ENCODE measurements at places on chromosomes 2 and 18. TPM values are rescaled to one million over a fixed set of nuclear protein-coding genes. Genes with fewer than 3 reads are reported as not detected.

DNA sequence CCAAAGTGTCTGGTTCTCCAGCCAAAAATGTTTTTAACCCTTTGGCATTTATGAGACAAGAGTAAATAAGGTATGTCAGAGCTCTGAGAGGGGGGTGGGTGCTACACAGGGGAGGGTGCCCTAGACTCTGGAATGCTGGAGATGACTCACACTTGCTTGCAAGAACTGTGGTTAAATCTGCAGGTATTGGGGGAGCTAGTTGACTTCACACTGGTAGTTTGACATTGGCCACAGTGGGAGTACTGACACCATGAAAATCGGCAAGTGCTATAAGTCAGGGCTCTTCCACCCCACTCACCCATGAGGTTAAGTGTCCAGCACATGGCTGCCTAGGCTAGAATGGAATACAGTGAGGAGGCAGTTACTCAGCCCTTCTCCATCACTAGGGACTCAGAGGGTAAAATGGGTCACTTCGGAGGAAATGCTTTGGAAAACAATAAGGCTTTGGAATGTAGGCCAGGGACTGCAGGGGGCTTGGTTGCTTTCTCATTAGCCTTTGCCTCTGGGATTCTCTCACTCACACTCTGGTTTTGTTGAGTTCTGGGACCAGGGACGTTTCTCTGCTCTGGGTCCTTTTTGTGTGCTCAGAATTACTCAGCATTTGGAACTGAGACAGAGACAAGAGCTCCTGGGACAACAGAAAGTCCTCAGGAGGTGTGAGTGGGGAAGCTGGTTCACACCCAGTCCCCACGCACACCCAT is 91.6 kb downstream of the ACKR3 start:
- DNase-seq = no peak

GRCh38 chr2:148981324-148981723 is 57.2 kb upstream of the LYPD6B start:
- no peak for DNase-seq

DNA sequence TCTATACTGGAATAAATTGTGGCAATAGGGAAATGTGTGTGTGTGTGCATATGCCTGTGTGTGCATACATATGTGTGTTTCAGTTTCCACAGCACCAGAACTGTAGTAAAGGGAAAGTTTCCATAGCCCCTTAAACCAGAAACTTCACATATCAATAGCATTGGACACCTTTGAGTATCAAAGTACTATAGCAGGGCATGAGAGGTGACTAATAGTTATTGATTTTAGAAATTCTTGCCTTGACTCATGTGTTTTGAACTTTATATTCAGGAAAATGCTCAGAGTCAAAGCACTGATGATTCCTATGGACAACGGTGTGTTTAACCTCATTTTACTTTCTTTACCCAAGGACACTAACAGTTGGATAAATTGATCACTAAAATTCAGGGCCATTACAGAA is 50.0 kb downstream of the SLC9A2 start:
- no peak for DNase-seq

DNA sequence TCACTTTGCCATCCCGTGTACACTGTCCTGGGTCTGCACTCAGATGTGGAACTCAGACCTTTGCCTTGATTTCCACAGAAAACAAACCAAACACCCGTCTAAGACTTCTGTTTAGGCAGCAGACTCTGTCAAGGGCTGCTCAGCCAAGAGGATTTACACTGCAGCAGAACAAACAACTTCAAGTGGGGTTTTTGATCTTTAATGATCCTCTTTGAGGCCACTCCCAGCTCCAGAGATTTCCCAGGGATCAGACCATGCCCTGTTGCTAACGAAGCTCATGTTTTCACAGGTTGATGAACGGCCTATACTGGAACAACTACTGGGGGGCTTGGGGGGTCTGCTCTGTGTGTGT is 52.5 kb upstream of the LGALSL start:
- DNase-seq = no peak

GRCh38 chr2:158778243-158778642 is 16.9 kb upstream of the DAPL1 start:
- no peak for DNase-seq

GRCh38 chr2:241811201-241811951 is 2.4 kb downstream of the NEU4 start:
- peak; percentile 80 for DNase-seq

- no peak for DNase-seq
Observed at GRCh38 chr2:62928015-62928414, 122.6 kb upstream of the OTX1 start.

- DNase-seq = no peak
Observed at GRCh38 chr2:121599963-121600651, 49.2 kb downstream of the CLASP1 start.

DNA sequence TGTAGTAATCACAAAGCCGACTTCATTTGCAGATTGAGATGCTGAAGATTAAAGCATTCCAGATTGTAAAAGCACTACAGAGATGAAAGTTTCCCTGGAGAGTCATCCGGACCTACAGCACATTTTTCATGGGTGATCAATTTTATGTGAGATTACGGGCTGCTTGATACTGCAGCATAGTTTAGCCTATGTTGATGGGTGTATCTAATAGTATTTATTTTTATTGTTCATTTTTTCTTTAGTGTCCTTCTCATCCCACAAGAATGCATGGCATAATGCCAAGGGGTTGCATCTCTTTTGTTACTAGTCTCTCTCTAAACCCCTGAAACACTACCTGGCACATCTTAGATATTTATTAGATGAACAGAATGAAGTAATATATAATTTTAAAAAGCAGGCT is 240.4 kb downstream of the MBD2 start:
- DNase-seq = no peak

DNA sequence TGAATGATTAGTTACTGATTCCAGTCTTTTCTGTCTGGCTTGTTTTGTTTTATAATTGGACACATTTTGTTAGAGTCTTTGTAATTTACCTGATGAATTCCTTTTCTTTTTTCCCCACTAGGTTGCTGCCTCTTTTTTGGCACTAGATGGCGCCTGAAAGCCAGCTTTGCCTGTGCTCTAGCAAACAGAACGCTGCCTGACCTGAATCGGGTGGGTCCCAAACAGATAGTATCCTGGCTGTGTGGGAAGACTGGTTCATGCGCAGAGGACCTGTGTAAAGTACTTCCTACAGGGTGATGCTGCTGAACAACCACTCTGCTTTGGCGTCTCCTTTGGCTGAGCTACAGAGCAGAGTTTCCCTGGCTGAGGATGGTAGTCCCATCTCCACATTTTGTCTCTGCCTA is 288.2 kb downstream of the IKZF2 start:
- no peak for DNase-seq

GRCh38 chr18:37447962-37448888 is 117.4 kb downstream of the CELF4 start:
- no peak for DNase-seq

- DNase-seq = no peak
Observed at GRCh38 chr2:36820942-36821605, 124.6 kb downstream of the VIT start.

GRCh38 chr2:205280596-205281236 is 401.6 kb upstream of the NRP2 start:
- no peak for DNase-seq

- no peak for DNase-seq
Observed at GRCh38 chr2:190804182-190804795, 76.3 kb upstream of the GLS start.

DNA sequence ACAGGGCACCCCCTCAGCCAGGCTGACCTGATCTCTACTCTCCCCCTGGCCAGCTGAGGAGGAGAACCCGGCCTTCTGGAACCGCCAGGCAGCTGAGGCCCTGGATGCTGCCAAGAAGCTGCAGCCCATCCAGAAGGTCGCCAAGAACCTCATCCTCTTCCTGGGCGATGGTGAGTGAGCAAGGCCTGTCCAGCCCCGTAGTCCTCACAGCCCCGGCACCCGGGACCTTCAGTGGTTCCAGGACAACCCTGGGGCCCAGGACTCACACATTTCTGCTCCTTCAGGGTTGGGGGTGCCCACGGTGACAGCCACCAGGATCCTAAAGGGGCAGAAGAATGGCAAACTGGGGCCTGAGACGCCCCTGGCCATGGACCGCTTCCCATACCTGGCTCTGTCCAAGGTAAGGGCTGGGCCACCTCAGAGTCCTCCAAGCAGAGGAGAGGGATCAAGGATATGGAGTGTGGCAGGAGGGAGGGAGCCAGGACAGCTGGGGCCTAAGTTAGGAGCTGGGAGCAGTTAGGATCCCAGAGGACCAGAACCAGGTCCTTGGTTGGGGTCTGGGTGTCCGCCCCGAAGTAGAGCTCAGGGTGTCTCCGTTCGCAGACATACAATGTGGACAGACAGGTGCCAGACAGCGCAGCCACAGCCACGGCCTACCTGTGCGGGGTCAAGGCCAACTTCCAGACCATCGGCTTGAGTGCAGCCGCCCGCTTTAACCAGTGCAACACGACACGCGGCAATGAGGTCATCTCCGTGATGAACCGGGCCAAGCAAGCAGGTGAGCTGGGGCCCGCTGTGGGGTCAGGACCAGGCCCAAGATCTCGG is 555 bp downstream of the ALPI start:
- DNase-seq = no peak

DNA sequence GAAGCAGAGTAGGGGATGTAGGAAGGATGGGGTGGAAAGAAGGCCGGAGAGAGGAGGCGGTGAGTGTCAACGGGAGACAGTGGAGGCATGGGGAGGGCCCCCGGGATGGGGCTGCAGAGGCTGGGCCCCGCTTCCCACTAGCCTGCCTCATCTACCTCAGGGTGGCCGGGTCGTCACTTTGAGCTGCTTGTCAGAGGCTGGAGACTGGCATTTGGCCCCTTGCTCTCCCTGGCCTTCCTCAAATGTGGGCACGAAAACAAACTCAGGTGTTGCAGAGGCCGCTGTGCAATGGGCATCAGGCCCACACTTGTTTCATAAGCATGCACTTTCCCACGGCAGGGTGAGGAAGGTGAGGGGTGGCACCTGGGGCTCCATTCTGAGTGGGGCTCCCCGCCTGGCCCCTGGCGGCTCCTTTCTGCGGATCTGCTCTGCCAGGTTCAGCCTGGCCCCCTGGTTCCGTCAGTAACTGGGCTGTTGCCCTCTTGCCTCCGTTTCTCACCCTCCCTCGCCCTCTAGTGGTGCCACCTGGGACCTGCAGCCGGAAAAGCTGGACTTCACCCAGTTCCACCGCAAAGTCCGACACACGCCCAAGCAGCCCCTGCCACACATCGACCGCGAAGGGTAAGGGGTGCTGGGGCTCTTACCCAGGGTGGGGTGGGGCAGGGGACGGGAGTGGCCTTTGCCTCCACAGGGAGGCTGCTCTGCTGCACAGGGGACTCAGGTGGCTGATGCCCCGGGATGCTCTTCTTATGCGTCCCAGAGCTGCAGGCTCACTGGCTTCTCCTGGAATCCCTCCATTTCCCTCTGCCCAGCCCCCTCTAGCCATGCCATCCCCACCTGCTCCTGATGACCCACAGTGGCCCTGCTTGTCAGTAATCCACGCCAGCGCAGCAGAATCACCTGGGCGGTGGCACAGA is 125.4 kb downstream of the CTIF start:
- peak; percentile 87 for DNase-seq

DNA sequence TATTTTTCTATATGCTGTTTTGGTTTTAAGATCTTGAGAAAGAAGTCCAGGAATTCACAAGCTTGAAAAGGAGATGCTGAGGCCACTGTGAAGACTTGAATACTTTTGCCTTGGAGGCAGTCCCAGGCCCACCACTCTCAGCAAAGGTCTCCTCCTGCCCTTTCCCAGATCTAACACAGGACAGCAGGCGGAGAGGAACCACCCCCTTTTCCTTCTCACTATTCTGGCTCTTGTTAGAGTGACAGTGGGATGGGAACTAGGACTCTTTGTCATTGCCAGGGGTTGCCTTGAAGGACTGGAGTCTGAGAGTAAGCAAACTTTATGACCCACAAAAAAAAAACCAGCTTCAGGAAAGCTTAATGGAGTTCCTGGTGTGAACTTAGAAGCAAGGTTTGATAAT is 54.7 kb downstream of the E2F6 start:
- DNase-seq = no peak

GRCh38 chr2:58973811-58974281 is 732.7 kb upstream of the FANCL start:
- no peak for DNase-seq

The TDRD15 gene
- total RNA-seq = not detected

The RIF1 gene
- 12.7 TPM for total RNA-seq

The LINC00305 gene
- not detected for total RNA-seq

The POMC gene
- total RNA-seq = 9.1 TPM

The SAG gene
- not detected for total RNA-seq

The LYPD1 gene
- not detected for total RNA-seq

The SCYGR4 gene
- not detected for total RNA-seq

The PIEZO2 gene
- 0.11 TPM for total RNA-seq

The ZNF2 gene
- total RNA-seq = 4.3 TPM

The CAPN10 gene
- 51.8 TPM for total RNA-seq

The C2orf80 gene
- total RNA-seq = not detected

The RBKS gene
- 4.0 TPM for total RNA-seq

The GATA6 gene
- 56.3 TPM for total RNA-seq

The SPC25 gene
- 0.60 TPM for total RNA-seq

The ICOS gene
- total RNA-seq = not detected

Measured in Right ventricle myocardium inferior (tissue), 1 donor.